ENCODE measurements at places on chromosomes 7 and 10.

- DNase-seq: no peak
These were observed 18.1 kb upstream of the AKR1E2 start for GRCh38 chr10:4807761-4808507.

- DNase-seq: no peak
These were observed 5.3 kb upstream of the NEUROG3 start for GRCh38 chr10:69578508-69578991.

GRCh38 chr10:111875725-111876124 is 307.8 kb downstream of the GPAM start:
- DNase-seq: no peak

- peak; percentile 46 for DNase-seq
These were observed 919 bp downstream of the MAFK start for GRCh38 chr7:1531263-1531978.

- DNase-seq: no peak
These were observed 1175.3 kb downstream of the GATA3 start for GRCh38 chr10:9229702-9230244.

DNA sequence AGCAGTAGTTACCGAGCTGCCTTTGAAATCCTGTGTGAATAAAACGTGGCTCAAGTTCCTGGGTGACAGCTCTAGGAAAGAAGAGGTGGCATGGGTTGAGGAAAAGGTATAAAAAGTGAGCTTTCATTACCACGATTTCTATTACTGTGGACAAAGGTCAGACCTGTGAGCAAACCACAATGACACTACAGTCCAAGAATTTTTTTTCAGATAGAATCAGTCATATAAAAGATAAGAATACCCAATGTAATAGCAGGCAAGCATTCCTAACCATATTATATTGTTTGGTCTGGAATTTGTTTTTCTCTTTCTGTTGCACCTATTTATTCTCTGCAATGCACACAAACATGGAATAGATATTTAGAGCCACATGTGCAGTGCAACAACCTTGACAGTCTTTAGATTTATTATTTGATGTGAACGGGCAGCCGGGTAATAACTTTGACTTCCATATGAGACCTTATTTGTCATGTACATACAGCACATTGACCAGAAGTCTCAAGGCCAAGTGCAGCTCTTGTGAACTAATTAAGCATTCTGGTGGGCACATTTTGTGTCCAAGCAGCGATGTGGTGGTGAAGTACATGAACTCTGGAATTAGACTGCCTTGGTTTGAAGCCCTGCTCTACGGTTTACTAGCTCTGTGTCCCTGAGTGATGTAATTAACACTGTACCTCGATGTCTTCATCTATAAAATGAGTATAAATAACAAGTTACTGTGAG is 156.8 kb downstream of the NRCAM start:
- no peak for DNase-seq

DNA sequence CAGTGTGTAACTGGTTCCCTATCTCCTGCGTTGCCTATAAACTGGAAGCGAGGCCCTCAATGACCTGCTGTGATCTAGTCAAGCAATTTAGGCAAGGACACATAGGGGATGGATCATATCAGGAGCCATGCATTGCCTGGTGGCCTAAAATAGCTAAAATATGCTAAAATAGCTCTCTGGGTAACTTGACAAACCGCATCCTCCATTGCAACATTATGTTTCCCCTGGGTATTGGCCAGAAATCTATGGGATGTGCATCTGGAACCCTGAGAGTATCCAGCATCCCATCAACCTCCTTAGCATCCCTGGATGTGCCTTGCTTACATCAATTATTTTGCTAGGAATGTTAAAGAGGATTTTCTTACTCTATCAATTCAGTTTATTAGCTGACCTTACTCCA is 91.7 kb upstream of the ADCY1 start:
- no peak for DNase-seq

DNA sequence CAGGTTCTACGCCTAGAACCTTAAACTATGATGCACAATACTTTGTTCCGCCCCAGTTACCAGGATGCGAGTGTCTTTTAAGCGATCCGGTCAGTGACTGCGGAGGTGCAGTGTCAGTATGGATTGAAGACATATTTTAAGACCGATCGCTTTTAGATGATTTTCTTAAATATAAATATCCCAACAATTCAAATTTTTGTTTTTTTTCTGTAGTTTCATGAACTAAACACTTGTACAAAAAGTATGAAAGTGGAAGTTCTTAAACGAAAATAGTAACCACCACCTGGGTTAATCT is 835 bp downstream of the COMMD3 start:
- DNase-seq: no peak
